Pericardium fibroblast (primary cell): ENCODE measurements at places on chromosomes 5 and 9. TPM values are rescaled to one million over a fixed set of nuclear protein-coding genes. Genes with fewer than 3 reads are reported as not detected.

Gene DND1
- not detected in 2 replicates for total RNA-seq

Gene NRG2
- 0.09 and 0.12 TPM in 2 replicates for total RNA-seq

Gene PRLR
- under 0.01 and 2.4 TPM in 2 replicates for total RNA-seq

Gene FGD3
- total RNA-seq, result not detected in 2 replicates

Gene IL31RA
- total RNA-seq, result 0.34 TPM in 1 of 2 replicates, not detected in the other

Gene DNAH5
- 0.77 TPM in 1 of 2 replicates, not detected in the other for total RNA-seq

Gene ZFP2
- 0.94 and 1.8 TPM in 2 replicates for total RNA-seq

Gene RMI1
- total RNA-seq, result 1.6 and 5.7 TPM in 2 replicates

Gene INPP5E
- 11.2 and 15.9 TPM in 2 replicates for total RNA-seq

Gene ABCA1
- 44.3 TPM in 2 replicates for total RNA-seq

Gene SPINK7
- not detected in 2 replicates for total RNA-seq

Gene C5
- total RNA-seq, result 1.4 and 5.6 TPM in 2 replicates

Gene FAM78A
- total RNA-seq, result 1.7 and 2.0 TPM in 2 replicates

Gene EPB41L4A
- total RNA-seq, result 14.2 TPM in 1 of 2 replicates, not detected in the other

Gene GRM6
- not detected in 2 replicates for total RNA-seq

Gene SLC46A2
- total RNA-seq, result not detected in 2 replicates

Gene DIPK1B
- total RNA-seq, result 5.3 and 16.5 TPM in 2 replicates

Gene SLC34A1
- total RNA-seq, result not detected in 2 replicates
